ENCODE measurements at places on chromosomes 6 and 20.

GRCh38 chr20:35341366-35342028, 49.3 kb upstream of the FAM83C start:
- DNase-seq, result peak; percentile 27

DNA sequence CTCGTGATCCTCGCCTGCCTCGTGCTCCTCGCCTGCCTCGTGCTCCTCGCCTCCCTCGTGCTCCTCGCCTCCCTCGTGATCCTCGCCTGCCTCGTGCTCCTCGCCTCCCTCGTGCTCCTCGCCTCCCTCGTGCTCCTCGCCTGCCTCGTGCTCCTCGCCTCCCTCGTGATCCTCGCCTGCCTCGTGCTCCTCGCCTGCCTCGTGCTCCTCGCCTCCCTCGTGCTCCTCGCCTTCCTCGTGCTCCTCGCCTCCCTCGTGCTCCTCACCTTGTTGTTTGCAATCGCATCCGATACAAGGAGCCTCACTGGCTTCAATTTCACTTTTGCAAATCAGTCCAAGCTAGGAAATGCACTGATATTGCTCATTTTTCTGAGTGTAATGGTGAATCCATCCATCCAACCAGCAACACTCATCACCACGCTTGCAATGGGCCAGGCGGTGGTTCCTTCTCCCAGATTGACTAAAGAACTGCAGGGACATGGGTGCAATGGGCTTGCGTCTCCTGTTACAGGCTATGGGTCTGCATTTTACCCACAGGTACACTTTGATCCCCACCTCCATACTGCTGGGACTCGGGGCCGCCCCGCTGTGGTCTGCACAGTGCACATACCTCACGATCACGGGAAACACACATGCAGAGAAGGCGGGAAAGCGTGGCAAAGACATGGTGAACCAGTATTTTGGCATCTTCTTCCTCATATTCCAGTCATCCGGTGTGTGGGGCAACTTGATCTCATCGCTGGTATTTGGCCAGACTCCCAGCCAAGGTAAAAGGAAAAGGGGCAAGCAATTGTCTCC, 4.6 kb downstream of the UNC93A start:
- DNase-seq, result no peak

DNA sequence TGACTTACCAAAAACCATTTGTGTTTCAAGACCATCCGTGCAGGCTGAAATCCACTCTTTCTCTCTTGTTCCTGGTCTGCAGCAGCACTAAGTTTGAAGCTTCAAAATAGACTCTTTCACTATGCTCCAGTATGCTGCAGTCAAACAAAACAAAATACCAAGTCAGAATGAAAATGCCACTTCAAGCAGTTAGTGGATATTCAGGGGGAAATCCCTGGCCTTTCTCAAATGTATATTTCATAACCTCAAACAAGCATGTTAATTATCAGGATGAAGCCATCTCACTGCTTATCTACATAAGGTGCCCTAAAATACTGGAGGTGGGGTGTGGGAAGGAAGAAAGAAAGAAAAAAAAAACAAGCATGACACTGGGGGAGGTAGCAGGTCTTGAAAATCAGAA, 103.5 kb downstream of the ATXN1 start:
- no peak for DNase-seq

- DNase-seq, result peak; percentile 99
These were observed 118.1 kb downstream of the CEBPB start for GRCh38 chr20:50308513-50309279.

GRCh38 chr6:36514554-36515456, 32.5 kb downstream of the STK38 start:
- no peak for DNase-seq

DNA sequence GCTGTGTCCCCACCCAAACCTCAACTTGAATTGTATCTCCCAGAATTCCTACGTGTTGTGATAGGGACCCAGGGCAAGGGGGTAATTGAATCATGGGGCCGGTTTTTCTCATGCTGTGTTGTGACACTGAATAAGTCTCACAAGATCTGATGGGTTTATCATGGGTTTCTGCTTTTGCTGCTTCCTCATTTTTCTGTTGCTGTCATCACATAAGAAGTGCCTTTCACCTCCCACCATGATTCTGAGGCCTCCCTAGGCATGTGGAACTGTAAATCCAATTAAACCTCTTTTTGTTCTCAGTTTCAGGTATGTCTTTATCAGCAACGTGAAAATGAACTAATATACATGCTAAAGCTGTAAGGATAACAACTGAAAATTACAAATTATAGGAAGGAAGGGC, 88.3 kb downstream of the CDYL start:
- DNase-seq, result no peak

- DNase-seq, result no peak
These were observed 6.8 kb downstream of the DUSP15 start for GRCh38 chr20:31863296-31864085.

DNA sequence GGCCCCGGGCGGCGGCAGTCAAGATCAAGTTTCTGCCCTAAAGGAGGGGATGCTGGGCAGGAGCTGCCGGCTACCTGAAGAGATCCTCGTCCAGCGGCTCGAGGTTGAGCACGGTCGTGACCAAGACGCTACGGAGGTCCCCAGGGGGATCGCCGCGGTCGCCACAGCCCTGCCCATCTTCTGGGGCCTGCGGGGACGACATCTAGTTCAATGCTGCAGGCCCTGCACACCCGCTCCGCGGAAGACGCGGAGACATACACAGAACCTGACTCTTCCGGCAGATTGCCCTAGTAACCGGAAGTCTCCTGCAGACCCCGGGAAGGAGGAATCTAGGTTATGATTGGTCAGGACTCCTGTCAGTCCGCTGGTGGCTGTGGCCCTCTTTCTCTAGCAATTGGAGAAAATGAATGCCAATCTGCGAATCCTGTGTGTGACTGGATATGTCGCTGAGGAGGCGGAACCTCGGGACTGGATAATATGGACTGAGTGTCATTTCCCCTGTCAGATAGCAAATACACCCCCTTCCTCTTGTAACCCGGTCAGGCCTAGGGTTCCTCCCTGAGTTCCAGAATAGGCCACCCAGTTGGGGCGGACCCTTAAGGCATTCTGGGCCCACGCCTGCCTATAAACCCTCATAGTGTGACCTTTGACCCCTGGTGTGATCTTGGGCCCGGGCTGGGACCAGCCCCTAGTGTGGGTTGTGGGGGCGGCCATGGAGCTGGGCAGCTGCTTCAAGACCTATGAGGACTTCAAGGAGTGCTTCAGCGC, at the start of the genes ACOT8 and ZSWIM3:
Gene ACOT8, minus strand, starts transcription at position 279 of the 768 bp plus-strand sequence. Its CDS starts 77 bp downstream, at position 202.
Gene ZSWIM3, plus strand, starts transcription at position 501 of the 768 bp plus-strand sequence. Its CDS starts 212 bp downstream, at position 713.
- peak; percentile 100 for DNase-seq

DNA sequence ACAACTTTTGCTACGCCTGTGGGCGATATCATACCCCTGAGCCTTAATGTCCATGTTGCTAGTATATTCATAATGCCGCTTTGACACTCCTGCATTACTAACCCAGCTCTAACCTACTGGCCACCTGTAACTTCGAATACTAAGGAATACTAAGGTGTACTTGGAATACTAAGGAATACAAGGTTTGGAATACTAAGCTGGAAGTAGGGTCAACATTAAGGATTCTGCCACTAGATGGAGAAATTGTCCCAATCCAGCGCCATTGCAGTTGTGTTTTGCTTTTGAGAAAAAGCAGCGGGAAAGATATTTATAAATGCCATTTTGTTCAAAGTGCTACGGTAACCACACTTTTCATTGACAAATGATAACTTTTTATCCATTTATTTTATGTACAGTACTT, 10.7 kb downstream of the TBXT start:
- peak; percentile 10 for DNase-seq

- DNase-seq, result peak; percentile 76
These were observed 32.5 kb downstream of the MUC22 start for GRCh38 chr6:31042806-31043205.

DNA sequence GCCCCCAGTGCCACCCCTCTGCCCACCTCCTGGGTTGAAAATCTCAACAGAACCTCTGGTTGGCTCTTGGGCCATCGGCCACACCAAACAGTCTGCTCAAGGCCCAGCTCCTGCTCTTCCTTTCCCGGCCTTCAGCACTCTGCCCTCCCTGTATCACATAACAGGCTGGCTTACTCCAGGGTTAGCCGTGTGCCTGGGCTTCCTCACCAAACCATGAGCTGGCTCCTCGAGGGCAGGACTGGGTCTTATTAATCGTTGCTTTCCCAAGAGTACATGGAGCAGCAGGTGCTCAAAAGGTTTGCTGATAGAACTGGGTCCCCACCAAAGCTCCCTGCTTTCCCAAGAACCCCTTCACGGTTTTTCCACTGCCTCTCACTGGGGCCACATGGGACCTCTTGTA, 12.7 kb upstream of the FAM83C start:
- DNase-seq, result no peak

DNA sequence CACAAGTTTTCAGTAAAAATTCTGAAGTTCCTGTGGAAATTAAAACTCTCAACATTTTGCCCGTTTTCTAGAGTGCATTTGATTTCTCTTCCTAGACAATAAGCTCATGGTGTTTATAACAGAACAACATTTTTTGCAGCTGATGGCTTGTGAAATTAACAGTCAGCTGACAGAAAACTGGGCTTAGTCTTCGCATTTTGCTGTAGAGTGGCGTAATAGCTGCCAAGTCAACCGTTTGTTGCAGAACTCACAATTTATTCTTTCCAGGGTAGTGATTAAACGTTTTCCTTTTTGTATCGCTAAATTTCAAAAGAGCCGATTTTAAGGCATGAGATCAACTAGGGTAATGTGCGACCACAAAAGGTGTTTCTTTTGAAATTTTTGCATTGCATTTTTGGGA, 1.4 kb downstream of the SPO11 start:
- peak; percentile 45 for DNase-seq

GRCh38 chr6:28757429-28758045, 166.2 kb downstream of the TRIM27 start:
- no peak for DNase-seq

DNA sequence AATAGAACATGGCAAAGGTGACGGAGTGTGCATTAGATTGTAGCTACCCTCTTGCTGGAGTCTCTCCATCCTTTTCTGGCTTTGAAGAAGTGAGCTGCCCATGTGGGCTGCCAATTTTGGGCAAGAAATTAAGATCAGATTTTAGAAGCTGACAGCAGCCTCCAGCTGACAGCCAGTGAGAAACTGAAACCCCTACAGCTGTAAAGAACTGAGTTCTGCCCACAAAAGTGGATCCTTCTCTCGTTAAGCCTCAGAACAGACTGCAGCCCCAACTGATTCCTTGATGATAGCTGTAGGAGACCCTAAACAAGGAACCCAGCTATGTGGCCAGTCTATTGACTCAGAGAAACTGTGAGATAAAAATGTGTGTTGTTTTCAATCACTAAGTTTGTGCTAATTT, 134.1 kb downstream of the CD109 start:
- DNase-seq, result no peak

DNA sequence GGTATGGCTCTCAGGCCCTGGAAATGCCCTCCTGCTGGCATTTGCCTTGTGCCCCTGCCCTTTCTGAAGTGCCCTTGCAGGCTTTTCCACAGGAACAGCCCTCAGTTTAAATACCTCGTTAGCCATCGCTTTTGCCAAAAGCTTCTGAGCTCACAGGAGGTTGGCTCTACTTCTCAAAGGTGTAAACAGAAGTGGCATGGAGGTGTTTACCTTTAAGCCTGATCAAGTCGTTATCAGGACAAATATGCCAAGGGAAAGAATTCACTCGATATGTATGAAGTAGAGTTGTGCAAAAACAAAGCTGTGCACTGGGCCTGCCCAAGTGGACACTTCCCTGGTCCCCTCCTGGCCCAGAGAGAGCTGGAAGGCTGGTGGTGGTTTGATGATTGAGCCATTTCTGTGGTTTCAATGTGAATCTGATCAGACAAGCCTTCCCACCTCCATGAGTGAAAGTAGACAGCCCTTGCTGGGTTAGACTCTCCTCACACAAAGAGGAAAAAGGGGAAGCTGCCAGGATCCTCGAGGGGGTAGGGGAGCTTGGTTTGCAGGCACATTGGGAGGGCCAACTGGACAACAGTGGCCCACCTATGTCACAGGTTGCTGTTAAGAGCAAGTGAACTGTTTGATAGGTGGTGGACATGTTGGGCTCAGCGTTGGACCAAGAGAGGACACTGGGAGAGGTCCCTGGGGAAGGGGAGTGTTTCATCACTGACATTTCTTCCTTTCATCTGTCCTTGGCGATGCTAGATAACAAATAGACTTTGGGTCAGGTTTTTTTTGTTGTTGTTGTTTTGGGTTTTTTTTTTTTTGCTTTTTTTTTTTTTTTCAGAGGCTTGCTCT, 98.7 kb downstream of the ZDHHC14 start:
- no peak for DNase-seq

DNA sequence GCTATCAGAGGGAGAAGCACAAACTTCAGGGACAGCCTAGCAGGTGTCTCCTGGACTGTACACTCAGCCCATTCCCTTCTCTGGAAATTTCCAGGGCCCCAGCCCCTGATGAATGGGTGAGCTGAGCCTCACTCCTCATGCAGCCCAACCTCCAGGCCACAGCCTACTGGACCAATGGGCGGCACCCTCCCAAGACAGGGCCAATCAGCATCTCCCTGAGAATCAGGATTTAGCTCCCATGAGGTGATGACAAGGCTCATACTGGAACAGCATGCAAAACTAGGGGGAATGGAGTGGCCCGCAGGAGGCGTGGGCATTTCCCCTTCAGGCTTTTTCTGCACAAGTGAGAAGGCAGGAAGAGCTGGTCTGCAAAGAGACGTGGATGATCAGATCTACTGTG, 29.0 kb downstream of the NFATC2 start:
- DNase-seq, result no peak

- DNase-seq, result no peak
These were observed 16.4 kb downstream of the CST8 start for GRCh38 chr20:23507346-23507745.

DNA sequence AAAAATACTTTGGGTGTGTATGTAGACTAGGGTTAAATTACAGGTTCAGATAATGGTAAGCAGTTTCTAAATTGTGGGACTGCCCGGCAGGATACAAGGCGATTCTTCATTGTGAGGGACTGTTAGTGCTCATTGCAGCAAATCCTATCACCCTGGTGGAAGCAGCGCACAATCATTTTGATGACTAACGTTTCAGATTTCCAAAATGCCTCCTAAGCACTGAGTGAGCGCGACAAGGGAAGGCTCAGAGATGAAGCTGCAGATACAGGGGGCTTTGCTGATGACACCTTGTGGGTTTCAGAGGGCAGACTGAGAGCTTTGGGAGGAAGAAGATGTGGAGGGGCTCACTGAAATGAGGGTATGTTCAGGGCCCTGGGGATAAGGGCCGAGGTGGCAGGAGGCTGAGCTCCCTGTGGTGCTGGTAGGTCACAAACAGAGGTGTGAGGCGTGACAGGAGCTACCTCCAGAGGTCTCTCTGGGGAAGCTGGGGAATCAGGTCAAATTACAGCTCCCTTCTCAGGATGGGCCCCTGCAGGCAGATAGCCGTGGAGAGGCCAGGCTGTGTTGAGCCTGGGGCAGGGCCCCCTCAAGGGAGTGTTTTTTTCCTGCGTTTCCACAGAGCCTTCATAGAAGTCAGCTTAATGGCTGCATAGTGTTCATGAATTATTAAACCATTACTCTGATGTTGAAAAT, 84.5 kb upstream of the FYN start:
- no peak for DNase-seq

GRCh38 chr20:32585011-32585585, at the start of gene NOL4L:
TSS of gene NOL4L (minus strand) at chr20:32585333. CDS start at chr20:32584890, 443 bp downstream.
- peak; percentile 3 for DNase-seq

GRCh38 chr20:10576411-10577090, 97.2 kb downstream of the JAG1 start:
- DNase-seq, result peak; percentile 44
